Hair follicle dermal papilla cell (primary cell): ENCODE measurements at places on chromosomes 1 and 21. TPM values are rescaled to one million over a fixed set of nuclear protein-coding genes. Genes with fewer than 3 reads are reported as not detected.

The CGN gene
- 0.12 TPM in 1 of 2 replicates, not detected in the other for total RNA-seq

The KRTAP7-1 gene
- not detected in 2 replicates for total RNA-seq

The SPRR2G gene
- not detected in 2 replicates for total RNA-seq

The FAM72D gene
- 0.12 TPM in 1 of 2 replicates, not detected in the other for total RNA-seq

The MRPL39 gene
- total RNA-seq = 10.4 and 17.4 TPM in 2 replicates
